Body of pancreas (tissue), 4 donors: ENCODE measurements at places on chromosomes 12 and 14. TPM values are rescaled to one million over a fixed set of nuclear protein-coding genes. Genes with fewer than 3 reads are reported as not detected.

- H3K36me3 ChIP-seq: no peaks in the 10 kb centered on the region
- H3K27ac ChIP-seq: no peak overlapping the region
- H3K4me1 ChIP-seq: no peaks in the 10 kb centered on the region
- no peak overlapping the region for H3K4me3 ChIP-seq
Observed at GRCh38 chr12:47615711-47616110, 90.1 kb downstream of the RPAP3 start.

DNA sequence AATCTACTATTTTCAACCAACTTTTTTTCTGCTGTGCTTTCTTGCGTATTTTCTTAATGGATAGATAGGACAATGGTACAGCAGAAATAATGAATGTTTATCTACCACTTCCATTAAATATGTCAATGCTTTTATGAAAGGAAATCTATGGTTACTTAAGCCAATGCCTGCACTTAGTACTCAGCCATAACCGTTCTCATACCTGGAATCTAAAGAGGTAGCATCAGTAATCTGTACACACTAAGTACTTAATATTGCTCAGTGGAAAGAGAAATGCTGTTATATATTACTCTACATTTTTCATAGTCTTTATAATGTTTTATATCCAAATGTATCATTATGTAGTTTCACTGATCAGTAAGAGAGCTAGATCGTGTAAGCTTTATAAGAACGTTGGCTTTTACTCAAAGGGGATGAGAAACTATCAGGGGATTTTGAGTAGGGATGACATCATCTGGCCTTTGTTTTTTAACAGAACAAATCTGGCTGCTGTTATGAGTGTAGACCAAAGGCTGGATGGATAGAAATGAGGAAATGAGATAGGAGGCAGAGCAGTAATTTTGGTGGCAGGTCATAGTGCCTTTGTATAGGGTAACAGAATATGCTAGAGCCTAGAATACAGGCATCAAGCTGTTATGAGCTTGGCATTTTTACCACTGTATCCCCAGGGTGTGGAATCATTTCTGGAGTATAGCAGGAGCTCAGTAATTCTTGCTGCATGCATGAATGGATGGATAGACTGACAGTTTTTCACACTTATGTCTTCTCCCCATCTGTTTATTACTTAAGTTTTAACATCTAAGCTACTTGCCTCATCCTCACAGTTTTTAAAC lies 34.0 kb downstream of the ALG10B start:
- H3K36me3 ChIP-seq: no peaks in the 10 kb centered on the region
- no peak for DNase-seq
- H3K27ac ChIP-seq: no peak overlapping the region
- H3K27me3 ChIP-seq: no peaks in the 10 kb centered on the region

MYBPC1 gene
- 0.66 TPM for total RNA-seq

- H3K4me1 ChIP-seq: peaks cover 18% of the 10 kb centered on the region
- H3K36me3 ChIP-seq: no peaks in the 10 kb centered on the region
- no peaks in the 10 kb centered on the region for H3K27me3 ChIP-seq
- H3K4me3 ChIP-seq: no peak overlapping the region
Observed at GRCh38 chr12:39235990-39236767, 206.7 kb downstream of the KIF21A start.
